Head of caudate nucleus (tissue), 42 donors: ENCODE measurements at places on chromosomes 2 and 18.
A peak's percentile ranks its signal among the peaks of the same experiment; 100 is the strongest.

DNA sequence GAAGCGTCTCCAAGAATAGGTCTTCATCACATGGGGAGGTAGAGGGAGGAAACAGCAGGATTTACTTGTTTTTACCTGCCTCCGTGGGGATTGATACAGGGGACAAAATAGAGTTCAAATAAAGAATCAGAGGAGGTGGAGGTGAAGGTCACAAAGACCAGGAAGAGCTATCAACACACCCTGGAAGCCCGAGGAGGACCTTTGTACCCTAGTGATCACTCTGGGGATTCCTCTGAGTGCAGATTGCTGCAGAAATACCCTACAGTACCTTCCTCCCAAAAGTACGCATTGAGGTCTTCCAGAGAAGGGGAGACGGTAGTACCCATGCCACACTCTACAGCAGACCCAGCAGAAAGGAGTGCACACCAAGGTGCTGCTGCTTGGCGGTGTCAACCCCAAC, 44.9 kb downstream of the OSR1 start:
- no peak for DNase-seq

GRCh38 chr2:235373171-235373570, 120.7 kb upstream of the AGAP1 start:
- no peak for DNase-seq

DNA sequence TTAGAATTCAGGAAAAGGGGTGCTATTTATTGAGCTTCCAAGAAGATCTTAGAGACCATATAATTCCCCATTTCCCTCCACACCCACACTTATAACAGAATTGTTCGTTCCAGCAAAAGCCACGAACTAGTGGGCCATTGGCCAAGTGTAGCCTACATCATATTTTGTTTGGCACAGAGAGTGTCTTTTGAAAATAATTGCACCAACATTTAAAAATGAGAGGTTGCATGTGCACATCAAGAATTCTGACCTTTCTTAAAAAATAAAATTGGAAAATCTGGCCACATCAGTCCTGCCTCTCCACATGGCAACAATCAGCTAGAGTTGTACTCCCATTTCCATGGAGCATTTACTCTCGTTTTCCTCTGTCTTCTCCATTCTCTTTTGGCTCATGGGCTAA, 655.5 kb upstream of the FANCL start:
- DNase-seq, result no peak

- DNase-seq, result no peak
Observed at GRCh38 chr18:384897-385296, 115.6 kb downstream of the COLEC12 start.

DNA sequence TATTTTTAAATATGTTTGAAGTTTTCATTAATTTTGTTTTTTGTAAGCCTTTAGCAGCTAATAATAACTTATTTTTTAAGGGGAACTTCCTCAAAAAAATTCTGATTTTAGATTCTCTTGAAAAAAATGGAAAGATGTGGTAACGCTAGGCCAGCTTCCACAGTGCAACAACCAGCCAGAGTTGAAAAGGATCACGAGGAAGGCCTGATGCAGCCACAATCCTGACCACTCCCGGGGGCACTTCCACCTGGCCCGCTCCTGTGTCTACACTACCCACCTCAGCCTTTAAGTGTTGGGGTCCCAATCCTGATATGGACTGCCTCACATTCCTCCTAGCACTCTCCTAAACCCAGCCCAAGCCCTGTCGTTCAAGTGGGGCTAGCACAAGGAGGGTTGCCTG, 101.1 kb downstream of the TMEM17 start:
- DNase-seq, result no peak

DNA sequence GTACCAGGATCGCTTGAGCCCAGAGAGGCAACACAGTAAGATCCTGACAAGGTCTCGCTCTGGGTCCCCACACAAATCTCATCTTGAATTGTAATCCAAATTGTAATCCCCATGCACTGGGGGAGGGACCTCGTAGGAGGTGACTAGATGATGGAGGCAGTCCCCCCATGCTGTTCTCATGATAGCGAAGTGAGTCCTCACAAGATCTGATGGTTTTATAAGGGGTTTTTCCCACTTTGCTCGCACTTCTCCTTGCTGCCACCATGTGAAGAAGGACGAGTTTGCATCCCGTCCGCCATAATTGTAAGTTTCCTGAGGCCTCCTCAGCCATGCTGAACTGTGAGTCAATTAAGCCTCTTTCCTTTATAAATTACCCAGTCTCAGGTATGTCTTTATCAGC, 46.0 kb upstream of the SERTAD2 start:
- DNase-seq, result no peak

- DNase-seq, result peak; percentile 86
Observed at GRCh38 chr2:235639428-235639773, 145.6 kb downstream of the AGAP1 start.

DNA sequence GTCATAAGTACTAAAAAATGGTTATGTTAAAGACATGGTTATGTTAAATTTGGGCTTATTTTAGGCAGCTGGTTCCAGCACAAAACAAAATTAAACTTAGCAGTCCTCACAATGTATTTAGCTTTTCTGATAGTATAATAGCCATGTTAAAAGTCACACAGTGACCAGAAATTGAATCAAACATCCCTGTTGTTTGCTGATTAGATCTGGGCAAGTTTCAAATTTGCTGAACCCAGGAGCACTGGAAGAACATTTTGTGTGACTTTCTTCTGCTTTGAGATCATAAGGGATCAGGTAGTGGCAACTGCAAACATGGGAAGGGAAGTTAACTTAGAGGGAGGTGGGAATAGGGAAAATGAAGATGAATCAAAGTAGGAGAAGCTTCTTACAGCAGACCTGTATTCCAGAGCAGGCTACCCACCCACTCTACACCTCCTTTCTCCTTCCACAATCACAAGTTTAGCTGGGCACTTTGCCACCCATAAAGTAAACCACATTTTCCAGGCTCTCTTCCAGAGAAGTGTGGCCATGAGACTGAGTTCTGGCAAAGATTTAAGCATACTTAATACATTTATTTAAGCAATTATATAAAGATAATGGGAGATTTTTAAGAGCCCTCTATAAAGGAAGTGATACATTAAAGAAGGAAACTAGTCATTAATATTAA, 616.1 kb upstream of the LRATD1 start:
- no peak for DNase-seq

- DNase-seq, result no peak
Observed at GRCh38 chr2:135890149-135890548, 13.9 kb upstream of the MCM6 start.

DNA sequence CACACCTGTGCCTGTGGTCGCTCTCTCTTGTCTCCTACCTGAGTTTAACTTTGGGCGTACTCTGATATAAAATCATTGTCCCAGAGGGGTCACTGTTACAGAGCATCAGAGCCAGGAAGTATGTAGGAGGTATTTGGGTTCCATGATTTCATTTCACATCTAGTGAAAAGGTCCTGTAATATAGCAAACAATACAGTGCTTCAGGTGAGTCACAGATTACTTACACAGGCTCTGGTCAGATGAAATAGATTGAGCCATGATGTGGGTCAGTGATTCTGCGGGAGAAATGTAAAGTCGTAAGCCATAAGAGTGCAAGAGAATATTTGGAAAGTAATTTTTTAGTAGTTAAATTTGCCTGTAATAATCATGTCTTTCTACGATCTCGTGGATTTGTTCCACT, 70.2 kb downstream of the SOCS6 start:
- DNase-seq, result no peak

- peak; percentile 74 for DNase-seq
Observed at GRCh38 chr2:112541315-112542122, 746 bp upstream of the POLR1B start.

DNA sequence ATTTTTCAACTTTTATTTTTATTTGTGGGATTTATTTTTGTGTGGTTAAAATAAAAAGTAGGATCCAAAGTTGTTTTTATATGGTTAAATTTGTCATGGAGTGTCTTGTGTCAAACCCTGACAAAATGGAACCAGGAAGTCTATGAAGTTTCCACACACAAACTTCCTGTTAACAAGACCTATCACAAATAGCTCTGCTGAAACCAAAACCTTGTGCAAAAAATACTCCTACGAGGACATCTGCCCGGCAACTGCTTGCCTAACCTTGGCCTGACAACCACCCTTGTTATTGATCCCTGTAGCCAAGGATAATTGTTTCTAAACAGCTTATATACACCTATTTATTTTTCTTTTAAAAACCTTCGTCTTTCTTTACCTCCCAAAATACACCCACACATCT, 389.6 kb downstream of the TRIB2 start:
- DNase-seq, result no peak
